ENCODE measurements at places on chromosomes 2 and 18.
A peak's percentile ranks its signal among the peaks of the same experiment; 100 is the strongest.

GRCh38 chr2:237324837-237325236, 89.1 kb downstream of the COL6A3 start:
- no peak for DNase-seq

DNA sequence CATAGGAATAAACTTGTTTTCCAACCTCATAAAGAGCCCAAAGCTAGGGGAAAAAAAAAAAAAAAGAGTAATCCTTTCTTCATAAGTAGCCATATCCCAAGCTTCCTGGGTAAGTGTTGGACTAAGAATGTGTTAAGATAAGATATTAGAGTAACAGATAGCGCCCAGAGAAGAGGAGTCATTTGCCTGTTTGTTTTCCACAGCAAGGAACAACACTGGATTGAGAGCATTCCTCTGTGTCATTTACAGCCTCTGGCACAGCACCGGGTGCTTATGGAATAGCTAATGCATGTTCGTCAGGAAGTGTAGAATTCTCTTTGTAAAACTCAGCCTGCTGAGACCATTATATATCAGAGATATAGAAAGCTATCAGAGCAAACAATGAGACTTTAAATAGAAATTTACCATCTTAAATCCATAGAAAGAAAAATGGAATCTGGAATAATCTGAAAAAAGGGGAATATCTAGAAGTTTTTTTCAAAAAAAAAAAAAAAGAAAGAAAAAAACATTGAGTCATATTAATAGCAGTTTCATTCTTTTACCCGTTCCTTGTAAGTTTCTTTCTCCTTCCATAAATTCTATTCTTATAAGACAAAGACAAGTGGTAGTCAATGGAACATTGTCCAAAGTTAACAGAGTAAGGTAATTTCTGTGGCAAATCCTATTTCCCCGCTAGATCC, 37.6 kb downstream of the LRP2 start:
- no peak for DNase-seq

GRCh38 chr18:33372442-33372841, 68.1 kb downstream of the CCDC178 start:
- DNase-seq: no peak

- DNase-seq: no peak
These were observed 22.9 kb downstream of the GPR35 start for GRCh38 chr2:240648155-240648649.

- no peak for DNase-seq
These were observed 137.8 kb downstream of the PRKCE start for GRCh38 chr2:45789317-45789716.

DNA sequence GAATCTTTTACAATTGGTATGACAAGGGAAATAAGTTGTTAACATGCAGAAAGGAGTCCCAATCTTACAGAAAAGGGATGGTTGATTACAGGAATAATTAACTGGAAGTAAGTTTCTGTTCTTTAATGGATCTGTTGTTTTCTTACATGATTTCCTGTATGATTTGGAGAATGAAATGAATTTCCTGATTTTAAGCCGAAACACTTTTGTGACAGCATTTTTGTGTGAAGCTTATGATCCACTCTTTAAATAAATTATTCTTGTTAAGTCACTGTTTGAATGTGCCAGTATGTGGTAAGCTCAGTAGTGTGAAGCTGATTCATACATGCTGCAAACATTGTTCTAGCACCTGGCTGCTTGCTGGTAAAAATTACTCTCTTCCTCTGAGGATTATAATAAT, 516.2 kb downstream of the DCDC2C start:
- no peak for DNase-seq

- DNase-seq: no peak
These were observed 61.3 kb downstream of the UGP2 start for GRCh38 chr2:63903003-63903402.

DNA sequence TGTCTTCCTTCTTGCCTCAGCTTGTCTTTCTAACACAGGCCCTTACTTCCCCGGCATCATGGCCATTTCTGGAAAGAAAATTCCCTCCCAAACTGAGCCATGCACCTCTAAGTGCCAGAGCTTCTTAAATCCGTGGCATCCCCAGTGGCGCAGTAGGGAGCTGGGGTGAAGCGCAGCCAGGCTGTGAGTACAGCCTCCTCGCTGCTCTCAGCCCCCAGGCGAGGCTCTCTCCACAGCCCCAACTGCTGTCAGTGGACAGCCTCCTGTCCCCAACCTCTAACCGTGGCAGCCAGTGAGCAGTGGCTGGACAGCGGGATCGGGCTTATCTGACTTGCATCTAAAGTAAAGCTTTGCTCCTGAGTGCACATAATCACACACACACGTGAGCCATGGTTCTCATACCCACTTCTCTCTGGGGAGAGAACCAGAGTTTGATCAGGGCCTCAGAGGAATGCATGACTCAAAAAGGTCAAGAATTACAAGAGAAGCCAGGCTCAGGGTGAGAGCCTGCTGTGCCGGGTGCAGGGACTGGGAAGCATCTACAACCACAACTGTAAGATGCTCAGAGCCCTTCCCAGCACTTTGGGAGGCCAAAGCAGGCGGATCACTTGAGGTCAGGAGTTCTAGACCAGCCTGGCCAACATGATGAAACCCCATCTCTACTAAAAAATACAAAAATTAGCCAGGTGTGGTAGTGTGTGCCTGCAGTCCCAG, 50.7 kb downstream of the SFXN5 start:
- no peak for DNase-seq

DNA sequence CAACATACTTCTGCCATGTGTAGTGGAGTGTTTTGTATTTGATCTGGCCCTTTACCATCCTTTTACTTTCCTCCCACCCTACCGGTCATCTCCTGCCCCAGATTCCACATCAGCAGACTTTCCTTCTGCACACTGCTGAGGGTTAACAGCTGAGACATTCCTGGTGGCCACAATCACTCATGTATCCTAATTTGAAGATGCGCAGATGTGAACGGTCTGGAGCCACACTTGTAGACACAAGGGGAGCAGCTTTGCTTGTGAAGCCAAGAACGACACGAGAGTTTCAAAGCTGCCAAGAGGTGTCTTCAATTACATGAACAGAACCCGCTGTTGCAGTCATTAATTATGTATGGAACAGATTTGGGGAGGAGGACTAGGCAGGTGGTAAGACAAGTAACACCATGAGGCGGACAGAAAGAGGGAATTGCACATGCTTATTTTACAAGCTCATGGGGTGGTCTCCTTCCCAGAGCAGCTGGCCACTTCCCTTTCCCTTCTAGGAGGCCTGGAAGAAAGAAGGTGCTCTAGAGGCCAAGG, 260.7 kb upstream of the KLHL29 start:
- DNase-seq: no peak

- no peak for DNase-seq
These were observed 194.4 kb downstream of the SLC8A1 start for GRCh38 chr2:40257340-40258134.

DNA sequence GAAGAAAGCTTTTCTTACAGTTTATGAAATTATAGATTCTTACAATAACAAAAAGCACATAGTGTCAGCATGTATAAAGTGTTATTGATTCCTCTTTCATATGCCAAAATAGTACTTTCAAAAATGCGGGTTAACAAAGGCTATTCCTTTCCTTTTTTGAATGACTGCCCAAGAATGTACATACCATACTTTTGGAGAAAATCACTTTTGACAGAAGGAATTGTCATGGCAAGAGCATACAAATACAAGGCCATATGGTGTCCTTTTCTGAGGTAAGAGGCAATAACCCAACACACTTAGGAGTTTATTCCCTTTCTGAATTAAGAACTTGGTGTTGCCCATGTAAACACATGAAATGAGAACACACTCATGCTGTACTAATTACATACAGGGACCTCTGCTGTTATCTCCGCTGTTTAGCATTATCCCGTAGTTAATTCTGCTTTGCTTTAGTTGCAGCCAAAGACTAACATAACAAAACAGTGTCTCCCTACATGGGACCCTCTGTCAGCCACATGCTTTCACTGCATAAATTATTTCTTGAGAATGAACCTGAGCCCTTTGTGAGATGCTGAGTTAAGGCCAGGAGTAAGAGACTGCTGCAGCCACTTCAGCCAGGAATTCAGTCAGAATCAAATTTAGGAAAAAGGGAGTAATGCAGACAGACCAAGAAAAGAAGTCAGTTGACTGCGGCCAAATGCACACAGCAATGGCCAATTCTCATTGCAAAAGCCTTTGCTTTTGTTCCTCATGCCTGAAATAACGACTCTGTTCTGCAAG, 67.0 kb downstream of the CDH2 start:
- no peak for DNase-seq

GRCh38 chr2:191968120-191968519, 121.2 kb upstream of the CAVIN2 start:
- DNase-seq: no peak

DNA sequence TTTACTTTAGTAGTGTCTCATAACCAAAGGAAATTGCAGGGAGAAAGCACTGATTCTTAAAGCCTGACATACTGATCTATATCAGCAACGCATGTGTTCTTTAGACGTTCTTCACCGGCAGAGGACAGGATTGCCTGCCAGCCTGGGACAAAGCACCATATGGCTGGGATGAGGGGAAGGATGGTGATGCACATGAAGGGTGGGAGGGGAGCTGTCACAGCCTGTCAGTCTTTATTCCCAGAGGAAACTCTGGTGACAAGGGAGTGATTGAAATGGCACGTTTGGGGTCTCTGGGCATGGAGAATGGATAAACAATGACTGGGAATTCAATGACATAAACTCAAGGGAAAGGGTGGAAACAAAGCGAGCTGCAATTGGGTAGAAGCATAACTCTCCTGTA, 808.1 kb downstream of the DCC start:
- DNase-seq: no peak

- DNase-seq: no peak
These were observed 294.2 kb downstream of the DYSF start for GRCh38 chr2:71747559-71747958.

DNA sequence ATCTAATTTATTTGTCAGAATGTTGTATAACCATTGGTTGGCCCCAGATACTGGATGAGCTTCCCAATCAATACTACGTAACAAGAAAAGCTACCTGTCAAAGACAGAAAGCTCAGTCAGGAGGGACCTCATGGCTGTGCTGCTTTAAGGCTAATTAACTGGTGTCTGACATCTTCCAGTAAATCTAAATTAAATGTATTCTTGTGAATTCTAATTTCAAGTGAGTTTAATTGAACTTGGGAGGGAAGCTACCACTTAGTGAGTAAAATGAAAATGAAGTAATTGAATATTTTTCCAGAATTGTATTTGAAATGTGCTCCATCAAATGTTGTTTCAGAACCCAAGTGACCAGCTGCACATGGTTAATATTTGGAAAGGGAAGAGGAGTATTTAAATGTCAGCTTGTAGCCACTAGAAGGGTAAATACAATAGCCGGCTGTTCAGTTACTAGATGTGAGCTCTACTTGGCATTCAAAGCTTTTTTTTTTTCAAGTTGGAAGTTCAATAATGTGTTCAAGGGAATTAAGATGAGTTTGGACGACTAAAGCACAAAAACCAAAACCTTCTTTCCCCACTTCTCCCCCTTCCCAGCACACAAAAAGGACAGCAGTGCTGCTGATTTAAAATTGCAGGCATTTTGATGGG, 62.0 kb downstream of the GPR39 start:
- no peak for DNase-seq

GRCh38 chr18:47285456-47285855, 34.0 kb upstream of the SKOR2 start:
- no peak for DNase-seq

GRCh38 chr2:58871469-58872142, 630.5 kb upstream of the FANCL start:
- no peak for DNase-seq

DNA sequence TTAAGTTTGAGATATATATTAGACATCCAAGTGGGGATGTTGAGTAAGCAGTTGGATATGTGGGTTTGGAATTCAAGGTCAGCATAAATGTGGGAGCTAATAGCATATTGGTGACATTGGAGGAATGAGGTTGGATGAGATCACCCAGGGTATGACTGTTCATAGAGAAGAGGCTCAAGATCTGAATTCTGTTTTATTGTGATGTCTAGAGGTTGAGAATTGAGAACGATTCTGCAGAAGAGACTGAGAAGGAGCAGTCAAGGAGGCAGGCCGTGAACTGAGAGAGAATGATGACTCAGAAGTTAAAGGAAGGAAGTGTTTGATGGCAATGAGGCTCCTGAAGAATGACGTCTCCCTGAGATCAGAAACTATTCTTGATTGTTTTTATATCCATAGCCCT, 5.9 kb downstream of the SERPINB11 start:
- no peak for DNase-seq

DNA sequence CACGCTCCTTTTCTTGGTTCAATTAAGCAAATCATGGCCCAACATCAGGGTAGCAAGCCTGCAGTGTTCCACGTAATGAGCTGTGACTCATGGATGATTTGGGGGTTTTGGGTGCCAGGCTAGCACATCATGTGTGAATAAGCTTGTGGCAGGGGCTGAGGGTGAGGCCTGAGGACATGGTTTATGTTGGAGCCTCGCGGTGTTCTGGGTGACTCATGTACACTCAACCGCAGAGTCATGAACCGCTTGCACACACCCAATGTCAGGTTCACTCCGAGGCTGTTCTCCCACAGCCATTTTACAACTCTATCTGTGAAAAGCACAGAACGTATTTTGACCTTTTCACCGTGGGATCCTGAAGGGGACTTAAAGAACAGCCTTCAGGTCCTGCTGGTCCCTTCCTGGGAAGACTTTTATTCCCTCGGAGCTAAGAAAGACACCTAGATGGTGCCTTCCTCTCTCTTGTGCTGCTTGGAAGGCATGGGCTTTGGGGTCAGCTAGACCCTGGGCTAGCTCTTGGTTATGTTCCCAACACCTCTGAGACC, 139.9 kb upstream of the ZEB2 start:
- DNase-seq: peak; percentile 4

DNA sequence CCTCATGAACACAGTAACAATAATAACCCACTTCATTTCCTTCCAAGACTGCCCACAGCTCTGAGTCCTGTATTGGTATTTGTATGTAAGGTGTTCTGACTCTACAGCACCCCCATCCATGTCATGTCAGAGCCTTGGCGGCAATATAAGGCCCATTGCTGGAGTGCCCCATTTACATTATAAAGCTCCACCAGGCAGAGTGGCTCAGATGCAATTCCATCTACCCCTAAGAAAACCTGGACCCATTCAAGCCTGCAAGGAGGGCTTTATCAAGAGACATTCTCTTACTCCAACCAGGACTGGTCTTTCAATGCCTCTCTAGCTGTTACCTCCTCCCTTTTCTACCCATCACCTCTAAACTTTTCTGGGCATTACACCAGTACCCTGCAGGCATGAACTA, 101.6 kb downstream of the ANTXR1 start:
- DNase-seq: no peak

GRCh38 chr2:174787487-174788205, 23.4 kb upstream of the CHRNA1 start:
- no peak for DNase-seq

- no peak for DNase-seq
These were observed 135.6 kb downstream of the SMAD2 start for GRCh38 chr18:47794725-47795433.

DNA sequence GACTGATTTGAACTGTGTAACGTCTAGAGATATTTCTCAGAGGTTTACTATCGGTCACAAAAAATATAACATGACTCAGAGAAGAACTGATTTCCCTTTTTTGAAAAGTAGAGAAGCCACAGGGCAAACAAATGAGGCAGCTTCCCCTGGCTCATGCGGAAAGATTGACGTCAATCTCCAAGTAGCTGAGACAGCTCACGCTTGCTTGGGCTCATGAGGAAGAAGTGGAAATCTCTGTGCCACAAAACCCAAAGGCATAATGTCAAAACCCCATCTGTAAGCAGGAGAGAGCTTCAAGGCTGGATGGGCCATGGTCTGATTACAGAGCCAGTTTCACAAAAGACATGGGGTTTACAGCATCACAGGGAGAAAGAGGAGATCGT, 188.1 kb downstream of the ARL4C start:
- peak; percentile 40 for DNase-seq

GRCh38 chr2:138516030-138516704, 14.6 kb downstream of the SPOPL start:
- no peak for DNase-seq

GRCh38 chr2:28588292-28588670, 92.4 kb downstream of the PLB1 start:
- no peak for DNase-seq

All from stimulated activated CD4-positive, alpha-beta T cell treated with anti-CD3 and anti-CD28 coated beads, TNF-alpha, amount 100 ng/mL, for 24 hours (primary cell).